H9 (cell line): ENCODE measurements at places on chromosomes 2 and 18. TPM values are rescaled to one million over a fixed set of nuclear protein-coding genes. Genes with fewer than 3 reads are reported as not detected.

MDH1B gene
- 1.3 and 1.4 TPM in 2 replicates for total RNA-seq

UGT1A3 gene
- total RNA-seq = not detected in 2 replicates

MLPH gene
- 3.4 TPM in 2 replicates for total RNA-seq

IHH gene
- 0.11 TPM in 1 of 2 replicates, not detected in the other for total RNA-seq

NBAS gene
- 29.7 and 32.5 TPM in 2 replicates for total RNA-seq

LIMS3 gene
- total RNA-seq = 0.46 and 0.83 TPM in 2 replicates

POTEI gene
- 0.99 and 1.2 TPM in 2 replicates for total RNA-seq

RAD51AP2 gene
- total RNA-seq = 0.07 TPM in 1 of 2 replicates, not detected in the other

SULT1C2 gene
- 1.6 and 2.2 TPM in 2 replicates for total RNA-seq

INHBB gene
- 0.13 TPM in 2 replicates for total RNA-seq

CBLN2 gene
- total RNA-seq = not detected in 2 replicates

AOX1 gene
- 3.5 and 4.8 TPM in 2 replicates for total RNA-seq

MRPL19 gene
- 70.0 and 73.0 TPM in 2 replicates for total RNA-seq

ALPP gene
- total RNA-seq = 0.15 and 0.20 TPM in 2 replicates

C2orf81 gene
- total RNA-seq = 2.4 and 3.5 TPM in 2 replicates

UGT1A1 gene
- not detected in 2 replicates for total RNA-seq

SPHKAP gene
- total RNA-seq = not detected in 2 replicates

ANKRD30BL gene
- total RNA-seq = not detected in 2 replicates

REG3A gene
- not detected in 2 replicates for total RNA-seq

SRD5A2 gene
- total RNA-seq = not detected in 2 replicates

MYO7B gene
- total RNA-seq = not detected in 2 replicates

EGR4 gene
- total RNA-seq = 0.85 and 1.2 TPM in 2 replicates

MARCHF4 gene
- 0.26 and 0.33 TPM in 2 replicates for total RNA-seq

SLC16A14 gene
- total RNA-seq = 0.61 and 1.1 TPM in 2 replicates

NABP1 gene
- total RNA-seq = 3.2 TPM in 2 replicates

FANCL gene
- total RNA-seq = 41.1 and 41.5 TPM in 2 replicates

NOL4 gene
- 0.74 and 0.81 TPM in 2 replicates for total RNA-seq

CCDC178 gene
- 0.11 TPM in 1 of 2 replicates, not detected in the other for total RNA-seq

PROKR1 gene
- 1.5 TPM in 2 replicates for total RNA-seq

IL37 gene
- 0.55 TPM in 1 of 2 replicates, not detected in the other for total RNA-seq

NT5C1B gene
- not detected in 2 replicates for total RNA-seq

RAB17 gene
- 25.9 and 31.9 TPM in 2 replicates for total RNA-seq
